ENCODE measurements at places on chromosomes 1 and 21.

DNA sequence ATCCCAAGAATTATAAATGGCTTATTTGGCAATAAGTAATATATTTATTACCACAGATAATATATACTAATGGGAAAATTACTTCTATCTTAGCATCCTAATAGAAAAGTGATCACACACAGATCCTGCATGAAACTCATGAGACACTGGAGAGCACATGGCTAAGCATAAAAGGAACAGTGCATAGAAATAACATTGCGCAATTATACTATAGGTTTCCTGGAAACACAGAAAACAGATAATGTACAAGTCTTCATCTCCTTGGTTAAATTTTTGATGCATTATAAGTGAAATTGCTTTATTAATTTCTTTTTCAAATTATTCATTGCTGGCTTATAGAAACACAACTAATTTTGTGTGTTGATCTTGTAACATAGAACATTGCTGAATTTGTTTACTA is 210.4 kb downstream of the USH2A start:
- no peak for DNase-seq

- no peak for DNase-seq
These were observed 53.6 kb upstream of the RUNX1 start for GRCh38 chr21:35102488-35103371.

GRCh38 chr1:36523850-36524249 is 41.1 kb upstream of the CSF3R start:
- DNase-seq, result no peak

DNA sequence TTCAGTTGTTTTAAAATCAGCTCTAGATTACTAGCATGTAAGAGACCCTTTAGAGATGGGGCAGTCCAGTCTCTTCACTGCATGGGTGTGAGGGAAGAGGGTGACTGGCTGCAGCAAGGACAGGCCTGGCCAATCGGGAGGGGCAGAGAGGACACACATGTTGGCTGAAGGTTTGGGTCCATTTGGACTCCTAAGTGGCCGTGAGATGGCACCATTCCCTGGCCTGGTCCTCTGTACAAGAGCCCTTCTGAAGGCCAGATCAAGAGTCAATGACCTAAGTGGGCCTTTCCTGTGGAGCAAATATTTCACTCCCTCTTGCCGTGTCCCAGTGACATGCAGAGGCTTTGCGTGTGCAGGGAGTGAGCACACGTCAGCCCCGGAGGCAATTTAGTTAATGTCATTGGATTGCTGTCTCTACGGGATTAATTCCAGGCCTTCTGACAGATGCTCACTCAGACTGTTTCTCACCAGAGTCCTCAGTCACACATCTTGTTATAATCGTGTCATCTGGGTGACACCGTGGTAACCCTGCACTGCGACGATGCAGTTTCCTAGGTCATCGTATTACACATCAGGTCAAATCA is 613.0 kb downstream of the NPHP4 start:
- DNase-seq, result no peak

GRCh38 chr1:23167353-23168078 is 1.1 kb downstream of the LUZP1 start:
- peak; percentile 41 for DNase-seq

GRCh38 chr1:244296447-244296846 is 155.3 kb downstream of the ADSS2 start:
- DNase-seq, result no peak

DNA sequence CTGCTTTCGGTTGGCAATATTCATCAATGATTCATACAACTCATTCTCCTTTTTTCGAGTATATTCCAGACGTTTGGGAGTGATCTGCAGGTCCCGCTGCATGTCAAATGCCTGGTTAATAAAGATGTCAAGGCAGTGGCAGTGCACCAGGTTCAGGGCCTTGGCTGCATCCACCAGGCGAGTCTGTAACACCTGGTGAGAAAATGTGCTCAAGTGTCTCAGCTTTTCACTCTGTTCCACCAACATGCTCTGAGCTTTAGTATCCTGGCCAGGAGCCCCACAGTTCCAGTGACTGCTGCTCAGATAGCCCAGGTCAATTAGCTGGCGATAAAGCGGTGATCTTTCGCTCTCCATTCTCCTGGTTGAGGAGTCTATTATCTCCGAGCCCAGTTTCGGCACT is 42.3 kb downstream of the DSTYK start:
- DNase-seq, result no peak

DNA sequence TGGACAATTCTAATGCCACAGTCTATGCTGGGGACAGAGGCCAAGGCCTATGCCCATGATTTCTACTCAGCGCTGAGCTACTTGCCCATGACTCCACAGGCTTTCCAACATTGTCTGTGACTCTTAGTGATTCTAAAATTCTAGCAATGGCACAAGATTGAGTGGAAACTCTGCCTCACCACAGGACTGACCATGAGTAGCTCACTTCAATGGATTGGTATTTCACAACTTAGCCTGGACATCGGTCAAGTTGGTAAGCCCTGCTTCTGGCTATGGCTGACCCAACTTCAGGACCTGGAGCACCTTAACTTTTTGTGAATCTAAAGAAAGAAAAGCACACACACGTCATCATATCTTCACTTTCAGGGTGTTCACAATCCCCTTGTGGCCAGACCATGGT is 255.1 kb downstream of the SDCCAG8 start:
- no peak for DNase-seq

DNA sequence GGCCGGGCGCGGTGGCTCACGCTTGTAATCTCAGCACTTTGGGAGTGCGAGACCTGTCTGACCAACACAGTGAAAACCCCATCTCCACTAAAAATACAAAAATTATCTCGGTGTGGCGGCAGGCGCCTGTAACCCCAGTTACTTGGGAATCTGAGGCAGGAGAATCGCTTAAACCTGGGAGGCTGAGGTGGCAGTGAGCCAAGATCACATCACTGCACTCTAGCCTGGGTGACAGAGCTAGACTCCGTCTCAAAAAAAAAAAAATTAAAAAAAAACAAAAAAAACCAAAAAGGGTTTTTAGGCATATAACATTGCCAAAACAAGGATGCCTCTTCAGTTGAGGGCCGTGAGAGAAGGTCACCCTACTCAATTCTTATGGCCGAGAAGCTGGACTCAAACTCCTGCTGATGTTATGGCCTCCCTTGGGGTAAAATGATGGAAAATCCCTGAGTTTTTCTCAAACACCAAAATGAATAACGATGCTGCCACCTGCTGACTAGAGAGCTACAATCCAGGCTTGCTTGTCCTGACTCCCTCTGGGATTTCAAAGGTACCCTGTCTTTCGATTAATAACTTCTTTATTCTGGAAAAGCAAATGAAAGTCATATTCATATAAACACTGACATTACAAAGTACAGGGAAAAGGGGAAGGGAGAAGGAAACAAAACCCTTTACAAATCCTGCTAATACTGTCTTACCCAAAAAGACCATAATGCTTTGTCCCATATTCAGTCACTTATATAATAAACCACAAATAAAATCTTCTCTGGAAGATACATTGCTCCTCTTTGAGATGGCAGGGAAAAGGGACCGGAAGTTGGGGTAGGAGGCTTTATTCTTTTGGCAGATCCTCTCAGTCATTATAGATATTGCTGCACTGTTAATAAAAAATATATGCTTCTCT is 10.7 kb downstream of the RAB42 start:
- DNase-seq, result peak; percentile 74

GRCh38 chr1:33146003-33146402 is 35.8 kb downstream of the TRIM62 start:
- DNase-seq, result no peak

- DNase-seq, result peak; percentile 42
These were observed 5.2 kb downstream of the BCAR3 start for GRCh38 chr1:93676427-93676826.

- no peak for DNase-seq
These were observed 76.7 kb upstream of the CASZ1 start for GRCh38 chr1:10873189-10873588.

DNA sequence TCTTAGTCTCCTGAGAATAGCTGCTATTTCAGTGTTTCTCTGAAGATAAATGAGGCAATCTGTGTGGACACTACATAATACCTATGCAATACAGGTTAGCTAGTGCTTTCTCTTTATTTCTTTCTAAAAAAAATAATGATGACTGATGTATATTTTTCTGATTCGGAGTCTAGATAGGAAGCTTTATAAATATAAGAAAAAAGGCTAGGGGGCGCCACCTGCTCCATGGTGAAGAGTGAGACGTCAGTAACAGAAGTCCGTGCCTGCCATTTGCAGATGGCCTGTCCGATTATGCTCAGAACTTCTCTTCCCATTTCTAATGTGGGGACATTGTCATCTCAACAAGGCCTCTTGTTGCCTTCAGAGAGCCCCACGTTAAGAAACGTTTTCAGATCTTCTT is 26.4 kb downstream of the QSOX1 start:
- DNase-seq, result no peak
